NCI-H1105 (cell line): ENCODE measurements at places on chromosomes 12 and 14.

DNA sequence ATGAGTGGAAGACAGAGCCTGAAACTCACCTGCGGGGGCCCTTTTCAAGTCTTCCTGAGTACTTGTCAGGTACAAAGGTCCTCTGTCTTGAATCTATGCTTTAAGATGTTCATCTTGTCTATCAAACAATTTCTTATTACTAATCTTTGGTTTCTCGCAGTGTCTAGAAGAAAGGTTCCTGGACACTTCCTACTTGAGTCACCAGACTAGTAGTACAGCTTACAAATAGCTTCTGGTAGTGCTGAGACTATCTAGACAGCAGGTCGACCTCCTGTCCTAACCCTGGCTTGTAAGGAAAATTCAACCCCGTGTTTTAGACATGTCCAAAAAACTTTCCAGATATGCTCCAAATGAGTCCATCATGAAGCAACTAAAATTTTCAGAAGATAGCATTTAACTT lies 11.2 kb upstream of the ARID2 start:
- DNase-seq: no peak

DNA sequence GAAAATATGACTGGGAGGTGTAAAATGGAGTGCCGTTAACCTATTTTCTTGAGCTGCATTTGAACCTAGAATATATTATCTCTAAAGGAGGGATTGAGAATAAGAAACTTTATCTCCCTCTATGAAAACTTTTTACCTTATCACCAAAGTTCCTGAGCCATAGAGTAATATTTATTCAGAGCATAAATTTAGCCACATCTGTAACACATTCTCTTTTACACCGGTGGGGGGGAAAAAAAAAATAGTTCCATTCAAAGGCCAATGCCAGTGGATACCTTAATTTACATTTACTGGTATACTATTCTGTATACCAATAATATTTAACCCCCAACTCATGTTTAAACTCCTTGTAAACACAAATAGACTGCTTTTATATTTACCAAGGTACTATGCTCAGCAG lies 21.7 kb downstream of the CERS5 start:
- DNase-seq: no peak

- peak; percentile 98 for DNase-seq
Observed at GRCh38 chr14:91249841-91250616, 5.5 kb upstream of the GPR68 start.

- DNase-seq: no peak
Observed at GRCh38 chr12:104672501-104673265, 215.9 kb downstream of the CHST11 start.

- DNase-seq: no peak
Observed at GRCh38 chr12:116202433-116202832, 75.1 kb downstream of the MED13L start.

- no peak for DNase-seq
Observed at GRCh38 chr14:104882991-104883660, 18.1 kb downstream of the CEP170B start.

- DNase-seq: no peak
Observed at GRCh38 chr12:108572166-108572790, 9.9 kb downstream of the ISCU start.

- no peak for DNase-seq
Observed at GRCh38 chr12:93191423-93191822, 186.3 kb upstream of the NUDT4 start.

DNA sequence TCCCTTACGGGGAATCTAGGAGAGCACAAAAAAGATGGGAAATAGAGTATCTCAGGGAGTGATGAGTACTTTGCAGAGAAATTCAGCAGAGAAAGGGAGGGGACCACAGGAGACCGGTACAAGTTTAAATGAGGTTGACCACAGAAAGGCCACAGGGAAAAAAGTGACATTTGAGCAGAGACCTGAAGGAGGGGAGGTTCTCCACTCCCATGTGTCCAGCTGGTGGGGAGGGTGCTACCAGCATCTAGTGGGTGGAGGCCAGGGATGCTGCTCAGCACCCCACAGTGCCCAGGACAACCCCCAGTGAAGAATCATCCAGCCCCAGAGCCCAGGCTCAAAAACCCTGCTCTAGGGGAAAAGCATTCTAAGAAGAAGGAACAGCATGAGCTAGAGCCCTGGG lies 34.6 kb downstream of the TESC start:
- no peak for DNase-seq

GRCh38 chr12:32680787-32681186 lies 1.7 kb downstream of the DNM1L start:
- DNase-seq: no peak

DNA sequence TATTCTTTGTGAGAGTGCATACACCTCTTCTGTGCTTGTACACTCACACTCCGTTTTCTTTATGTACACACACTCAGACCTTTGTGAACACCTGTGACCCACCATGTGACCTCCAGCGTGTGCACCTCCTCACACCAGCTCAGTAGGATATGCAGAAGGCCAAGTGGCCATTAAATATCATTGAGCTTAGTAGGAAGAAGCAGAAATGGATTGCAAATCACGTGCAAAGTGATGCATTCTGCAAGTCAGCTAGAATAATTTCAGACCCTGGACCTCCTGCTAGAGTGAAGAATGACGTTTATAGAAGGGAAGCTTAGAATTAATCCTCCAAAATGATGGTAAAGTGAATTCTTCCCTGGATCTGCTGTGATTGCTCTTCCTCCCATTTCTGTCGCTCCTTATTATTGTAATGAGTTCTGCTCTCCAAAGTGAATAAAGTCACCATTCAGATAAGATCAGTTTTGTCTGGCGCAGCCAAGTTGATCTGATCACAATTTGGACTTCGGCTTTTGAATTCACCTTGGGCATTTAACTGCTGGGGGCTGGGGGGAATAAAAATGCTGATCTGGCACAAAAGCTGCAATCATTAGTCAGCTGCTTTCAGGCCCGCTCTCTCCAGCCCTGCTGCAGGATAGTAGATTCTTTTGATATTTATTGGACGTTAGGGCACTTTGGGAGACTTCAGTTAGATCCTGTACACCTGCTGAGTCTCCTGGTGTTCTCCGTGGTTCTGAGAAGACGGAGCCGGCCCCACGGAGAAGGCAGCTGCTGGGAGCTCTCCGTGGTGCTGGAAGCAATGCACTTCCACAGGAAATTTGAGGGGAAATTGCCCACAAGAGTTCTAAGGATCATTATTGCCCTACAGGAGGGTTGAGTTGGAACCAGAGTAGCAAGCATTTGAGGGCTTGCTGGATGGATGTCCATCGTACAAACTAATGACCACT lies 12.4 kb upstream of the NRXN3 start:
- DNase-seq: no peak

DNA sequence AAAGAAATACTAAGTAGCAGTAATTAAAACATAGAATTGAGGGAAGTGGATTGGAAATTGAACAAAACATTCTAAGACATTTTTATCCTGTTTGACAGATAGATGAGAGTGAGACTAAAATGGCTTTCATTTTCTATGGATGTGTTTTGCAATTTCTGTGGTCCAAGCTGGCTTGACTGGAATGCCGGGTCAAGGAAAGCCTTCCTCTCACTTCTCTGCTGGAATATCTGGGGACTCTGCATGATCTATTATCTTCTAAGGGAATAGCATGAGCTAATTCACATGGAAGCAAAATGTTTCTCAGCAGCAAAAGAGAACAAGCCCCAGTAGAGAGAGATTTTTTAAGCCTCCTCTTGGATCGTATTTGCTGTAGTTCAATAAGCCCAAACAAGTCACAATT lies 407.9 kb upstream of the ATXN7L3B start:
- no peak for DNase-seq

GRCh38 chr14:99430491-99430890 lies 50.2 kb downstream of the SETD3 start:
- DNase-seq: no peak

DNA sequence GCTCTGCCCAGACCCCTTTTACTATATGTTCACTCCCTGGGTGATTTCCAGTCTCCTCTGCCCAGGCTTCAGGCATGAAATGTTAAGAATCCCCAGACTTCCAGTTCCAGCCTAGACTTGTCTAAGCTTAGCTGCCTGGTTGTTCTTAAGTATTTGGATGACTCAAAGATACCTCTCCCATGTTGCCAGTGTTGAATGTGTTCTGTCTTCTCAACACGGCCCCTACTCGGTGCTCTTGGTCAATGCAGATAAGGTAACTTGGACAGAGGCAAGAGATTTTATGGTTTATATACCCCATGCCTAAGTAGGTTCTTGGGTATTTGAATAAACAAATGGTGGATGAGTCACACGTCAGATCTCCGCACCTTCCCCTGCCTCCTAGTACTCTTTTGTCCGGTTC lies 13.6 kb downstream of the PIWIL1 start:
- no peak for DNase-seq

GRCh38 chr12:7146906-7147305 lies 16.7 kb downstream of the CLSTN3 start:
- DNase-seq: no peak

DNA sequence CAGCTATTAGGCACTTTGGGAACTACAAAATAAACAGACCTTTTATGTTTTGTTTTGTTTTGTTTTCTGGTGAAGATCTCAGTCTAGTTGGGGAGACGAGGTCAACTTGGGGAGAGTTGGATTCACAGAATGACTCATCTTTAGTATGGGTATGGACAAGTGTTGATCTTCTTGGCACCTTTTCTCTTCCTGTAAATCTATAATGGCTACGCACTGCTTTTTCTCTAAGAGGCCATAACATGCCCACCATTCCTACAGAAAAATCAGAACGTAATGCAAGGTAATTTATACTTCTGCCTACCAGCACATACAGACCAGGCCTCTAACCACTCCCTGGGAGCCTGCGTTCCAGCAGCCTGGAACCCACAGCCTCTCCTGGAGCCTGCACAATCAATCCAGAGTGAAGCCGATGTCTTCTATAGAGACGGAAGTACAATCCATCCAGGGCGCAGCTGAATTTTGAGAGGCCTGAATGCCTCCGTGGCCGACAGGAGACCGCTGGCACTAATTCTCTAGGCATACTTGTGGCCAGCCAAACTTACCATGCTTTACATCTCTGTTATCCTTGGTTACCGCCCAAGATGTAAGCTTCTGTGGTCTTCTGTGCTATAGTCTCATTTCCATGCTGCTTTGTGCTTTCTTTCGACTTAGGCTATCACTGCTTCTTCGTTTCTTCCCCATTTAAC lies 717 bp downstream of the PPHLN1 start:
- peak; percentile 36 for DNase-seq

DNA sequence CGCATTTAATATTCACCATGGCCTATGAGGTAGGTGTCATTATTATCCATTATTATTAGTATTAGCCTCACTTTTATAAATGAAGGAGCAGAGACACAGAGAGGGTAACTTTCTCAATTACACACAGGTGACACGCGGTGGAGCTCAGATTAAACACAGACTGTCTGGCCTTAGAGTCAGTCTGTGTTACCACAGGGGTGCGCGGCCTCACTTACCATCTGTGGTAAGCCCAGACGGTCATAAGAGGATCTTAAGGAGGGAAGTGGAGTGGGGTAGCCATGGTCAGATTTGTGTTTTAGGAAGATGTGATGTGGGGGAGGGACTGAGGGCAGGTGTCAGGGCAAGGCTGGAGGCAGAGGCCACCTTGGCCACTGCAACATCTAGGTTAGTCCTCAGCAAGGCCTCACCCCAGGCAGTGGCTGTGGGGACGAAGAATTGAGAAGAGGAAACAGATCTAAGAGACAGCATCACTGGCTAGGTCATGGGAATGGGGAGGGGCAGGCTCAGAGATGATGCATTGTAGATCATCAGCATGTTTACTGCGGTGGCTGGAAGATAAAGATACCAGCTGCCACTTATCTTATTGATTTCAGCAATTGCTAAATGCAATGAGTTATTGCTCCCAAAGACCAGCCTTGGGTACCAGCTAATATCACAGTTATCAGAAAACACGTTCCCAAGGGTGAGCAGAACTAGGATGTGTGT lies 67.1 kb downstream of the SERPINA3 start:
- no peak for DNase-seq
